ENCODE measurements at places on chromosomes 13 and 19.

- DNase-seq = no peak
Measured at GRCh38 chr13:43933378-43933777, 53.7 kb downstream of the LACC1 start.

- no peak for DNase-seq
Measured at GRCh38 chr19:9523885-9524474, 14.5 kb downstream of the ZNF426 start.

DNA sequence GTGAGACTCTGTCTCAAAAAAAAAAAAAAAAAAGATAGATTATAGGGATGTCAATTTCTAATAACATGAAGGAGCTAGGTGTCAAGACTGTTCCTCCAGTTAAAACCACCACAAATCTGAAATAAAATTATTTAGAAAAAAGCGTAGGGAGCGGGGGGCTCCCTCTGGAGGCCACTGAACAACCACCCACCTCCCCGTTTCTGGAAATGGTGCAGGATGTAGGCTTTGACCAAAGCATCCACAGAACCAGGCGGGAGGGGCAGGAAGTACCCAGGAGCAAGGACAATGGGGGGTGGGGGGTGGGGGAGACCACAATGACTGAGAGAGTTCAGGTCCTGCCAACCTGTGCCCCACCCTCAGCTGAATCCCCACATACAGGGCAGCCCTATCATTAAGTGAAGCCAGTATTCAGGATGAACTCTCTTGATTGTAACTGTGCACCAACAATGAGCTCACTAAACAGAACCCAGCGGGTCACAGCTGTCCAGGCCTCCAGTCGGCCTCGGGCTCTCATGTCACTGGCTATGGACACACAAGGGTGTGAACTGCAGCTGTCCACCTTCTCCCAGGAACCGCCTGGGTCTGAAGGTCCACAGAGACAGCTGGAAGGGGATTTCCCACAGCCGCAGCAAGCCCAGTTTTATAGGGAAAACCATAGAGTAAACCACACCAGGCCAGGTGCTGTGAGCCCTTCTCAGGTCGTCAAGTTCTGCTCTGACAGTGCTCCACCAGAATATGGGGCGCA lies 6.6 kb downstream of the ZSCAN18 start:
- no peak for DNase-seq

GRCh38 chr19:18612051-18612771 lies 459 bp upstream of the TMEM59L start:
- no peak for DNase-seq

DNA sequence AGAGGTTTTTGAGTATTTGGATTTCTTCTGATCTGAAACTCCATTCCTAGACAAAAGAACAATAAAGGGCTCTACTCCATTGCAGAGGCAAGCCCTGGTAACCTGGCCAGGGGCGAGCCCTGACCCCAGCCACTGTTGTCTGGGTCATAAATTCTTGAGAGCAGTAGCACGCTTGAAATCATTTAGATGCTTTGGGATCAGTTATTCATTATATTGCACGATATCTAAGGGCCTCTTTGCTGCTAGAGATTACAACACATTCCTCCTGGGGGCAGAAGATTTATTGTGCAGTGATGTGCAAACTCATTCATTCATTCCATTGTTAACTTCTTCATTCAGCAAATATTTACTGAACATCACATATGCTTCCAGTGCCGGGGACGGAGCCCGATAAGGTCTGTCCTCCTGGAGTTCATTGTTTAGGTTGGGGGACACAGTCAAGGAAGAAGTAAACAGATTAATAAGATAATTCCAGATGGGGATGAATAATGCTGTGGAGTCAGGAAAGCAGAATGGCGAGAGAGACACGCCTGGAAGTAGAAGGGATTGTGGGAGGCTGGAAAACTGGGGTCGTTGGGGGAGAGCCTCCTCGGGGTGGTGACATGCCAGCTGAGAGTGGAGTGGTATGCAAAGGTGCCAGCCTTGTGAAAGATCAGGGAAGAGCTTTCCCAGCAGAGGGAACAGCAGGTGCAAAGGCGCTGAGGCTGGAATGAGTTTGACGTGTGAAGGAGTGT lies 34.9 kb downstream of the SIPA1L3 start:
- DNase-seq = no peak

- DNase-seq = no peak
Measured at GRCh38 chr19:46376241-46377153, 29.6 kb downstream of the PPP5C start.

DNA sequence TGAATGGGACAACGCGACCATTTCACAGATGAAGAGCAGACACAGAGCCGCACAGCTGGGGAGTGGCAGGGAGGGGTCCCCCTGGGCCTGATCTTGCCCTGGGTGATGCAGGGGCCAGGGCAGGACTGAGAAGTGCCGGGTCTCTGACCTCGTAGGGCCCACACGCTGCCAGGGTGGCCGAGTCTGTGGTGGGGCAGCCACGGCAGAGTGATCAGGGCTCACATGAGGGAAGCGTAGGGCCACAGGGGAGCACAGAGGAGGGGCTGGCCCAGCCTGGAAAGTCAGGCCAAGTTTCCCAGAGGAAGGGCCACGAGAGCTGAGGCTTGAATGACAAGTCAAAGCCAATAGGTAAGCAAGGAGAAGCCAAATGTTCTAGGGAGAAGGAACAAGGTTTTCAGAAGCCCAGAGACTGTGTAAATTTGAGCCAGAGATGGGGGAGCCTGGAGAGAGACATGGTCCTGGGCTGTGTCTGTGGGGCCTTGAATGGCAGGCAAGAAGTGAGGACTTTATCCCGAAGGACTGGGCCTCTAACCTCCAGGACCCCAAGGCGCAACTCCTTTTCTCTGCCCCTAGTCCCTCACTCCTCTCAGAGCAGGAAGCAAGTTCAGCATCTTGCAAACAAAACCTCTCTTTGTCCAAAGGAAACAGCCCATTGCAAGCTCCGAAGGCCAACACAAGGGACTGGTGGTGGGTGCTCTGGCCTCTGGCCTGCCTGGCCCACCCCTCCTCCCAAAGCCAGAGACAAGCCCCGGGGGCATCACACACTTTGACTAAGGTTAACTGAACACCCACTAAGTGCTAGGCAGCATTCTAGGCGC lies 31.7 kb upstream of the FXYD3 start:
- no peak for DNase-seq

DNA sequence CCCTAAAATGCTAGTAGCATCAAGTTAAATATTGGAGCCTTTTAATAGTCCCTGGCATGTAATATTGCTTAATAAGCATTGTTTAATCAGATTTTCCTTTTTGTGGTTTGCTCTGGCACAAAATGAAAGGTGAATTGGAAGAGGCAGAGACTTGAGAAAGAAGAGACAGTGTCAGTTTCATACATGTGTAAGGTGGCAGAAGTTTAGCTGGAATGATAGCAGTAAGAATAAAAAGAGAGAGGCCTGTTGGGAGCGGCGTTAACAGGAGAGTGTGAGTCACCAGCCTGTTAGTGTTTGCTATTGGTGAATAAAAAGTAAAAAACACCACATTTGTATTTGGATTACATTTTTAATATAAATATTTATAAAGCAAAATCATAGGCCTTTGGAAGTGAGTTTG lies 145.3 kb downstream of the PDS5B start:
- no peak for DNase-seq

DNA sequence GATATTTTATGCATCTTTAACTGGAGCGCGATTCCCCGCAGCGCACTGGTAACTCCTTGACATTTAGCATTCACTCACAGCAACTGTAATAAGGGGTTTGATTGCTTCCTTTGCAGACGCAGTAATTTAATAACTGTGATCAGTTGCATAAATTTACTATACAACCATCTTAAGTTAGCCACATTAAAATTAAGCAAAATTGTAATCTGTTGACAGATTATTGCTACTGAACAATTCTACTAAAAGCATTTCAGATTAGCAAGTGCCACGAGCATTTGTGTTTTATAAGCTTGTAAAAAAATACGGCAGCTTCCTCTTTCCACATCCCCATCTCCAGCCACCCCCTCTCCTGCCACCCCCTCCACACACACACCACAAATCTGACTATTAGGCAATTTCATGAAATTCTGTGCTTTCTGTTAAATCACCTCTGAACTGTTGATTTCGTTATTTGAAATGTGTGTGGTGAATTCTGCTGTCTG lies 44.4 kb downstream of the TSHZ3 start:
- DNase-seq = no peak

DNA sequence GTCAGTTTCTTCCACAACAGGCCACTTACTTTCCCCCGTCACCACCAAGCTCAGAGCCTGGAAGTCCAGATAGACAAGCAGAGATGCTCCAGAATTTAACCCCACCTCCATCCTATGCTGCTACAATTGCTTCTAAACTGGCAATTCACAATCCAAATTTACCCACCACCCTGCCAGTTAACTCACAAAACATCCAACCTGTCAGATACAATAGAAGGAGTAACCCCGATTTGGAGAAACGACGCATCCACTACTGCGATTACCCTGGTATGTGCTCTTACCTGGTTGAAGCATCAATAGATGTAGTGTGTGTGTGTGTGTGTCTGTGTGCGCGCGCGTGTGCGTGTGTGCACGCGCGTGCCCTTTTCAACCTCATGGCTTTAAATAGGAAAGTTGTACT lies 3.7 kb downstream of the KLF5 start:
- no peak for DNase-seq

GRCh38 chr19:33199441-33200265 lies 5.5 kb downstream of the LRP3 start:
- no peak for DNase-seq

DNA sequence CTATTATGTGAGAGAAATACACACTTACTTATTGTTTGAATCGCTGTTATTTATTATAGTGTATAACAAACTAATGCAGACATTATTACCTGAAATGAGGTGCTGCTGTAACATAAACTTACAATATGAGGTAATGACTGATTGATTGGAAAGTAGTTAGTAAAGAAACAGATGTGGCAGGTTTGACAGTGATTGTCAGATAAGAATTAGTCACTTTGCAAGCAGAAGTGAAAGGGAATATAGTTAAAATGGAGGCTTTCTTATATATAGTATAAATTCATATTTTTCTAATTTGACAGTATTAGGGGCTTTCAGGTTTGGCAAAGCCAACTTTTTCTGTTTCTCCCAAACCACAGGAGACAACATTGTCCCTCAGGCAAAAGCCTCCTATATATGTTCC lies 20.6 kb downstream of the MIR17HG start:
- DNase-seq = no peak

GRCh38 chr19:50451223-50451534 lies 18.5 kb downstream of the MYBPC2 start:
- DNase-seq = no peak

DNA sequence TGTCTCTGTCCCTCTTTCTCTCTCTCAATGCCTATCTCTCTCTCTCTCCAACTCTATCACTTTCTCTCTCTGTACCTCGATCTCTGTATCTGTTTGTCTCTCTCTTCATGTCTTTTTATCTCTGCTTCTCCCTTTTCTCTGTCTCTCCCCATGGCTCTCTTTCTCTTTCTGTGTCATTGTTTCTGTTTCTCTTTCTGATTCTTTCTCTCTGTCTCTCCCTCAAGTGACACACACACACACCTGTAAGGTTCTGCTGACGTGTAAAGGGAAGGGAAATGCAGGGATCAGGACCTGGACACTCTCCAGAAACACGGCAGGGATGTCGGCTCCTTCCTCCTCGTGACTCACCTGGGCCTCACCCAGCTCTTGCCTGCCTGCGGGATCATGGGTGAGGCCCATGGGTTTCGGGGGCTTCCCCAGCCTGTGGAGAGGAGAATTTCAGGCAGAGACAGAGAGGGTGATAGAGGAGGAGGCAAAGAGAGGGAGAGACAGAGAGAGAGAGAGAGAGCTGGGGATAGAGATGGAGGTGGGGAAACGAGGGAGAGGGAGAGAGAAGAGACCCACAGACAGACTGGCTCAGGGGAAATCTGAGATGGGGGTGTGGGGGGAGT lies 5.4 kb upstream of the PLAUR start:
- DNase-seq = no peak

DNA sequence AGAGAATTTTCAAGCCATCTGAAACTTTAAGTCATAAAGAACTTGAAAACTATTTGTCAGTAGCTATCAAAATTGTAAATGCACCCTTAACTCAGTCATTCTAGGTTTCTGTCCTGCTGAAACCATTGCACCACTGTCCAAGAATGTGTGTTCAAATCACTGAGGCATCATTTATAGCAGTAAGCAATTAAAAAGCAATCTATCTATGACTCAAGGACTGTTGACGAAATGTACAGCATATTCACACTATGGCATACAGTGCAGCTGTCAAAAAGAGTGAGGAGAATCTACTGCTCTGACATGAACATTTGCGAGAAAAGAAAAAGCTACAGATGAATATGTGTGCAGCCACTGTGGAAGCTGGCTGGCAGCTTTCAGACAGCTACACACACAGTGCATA lies 71.2 kb downstream of the ING1 start:
- DNase-seq = no peak

- no peak for DNase-seq
Measured at GRCh38 chr13:32261567-32261966, 53.6 kb downstream of the ZAR1L start.

DNA sequence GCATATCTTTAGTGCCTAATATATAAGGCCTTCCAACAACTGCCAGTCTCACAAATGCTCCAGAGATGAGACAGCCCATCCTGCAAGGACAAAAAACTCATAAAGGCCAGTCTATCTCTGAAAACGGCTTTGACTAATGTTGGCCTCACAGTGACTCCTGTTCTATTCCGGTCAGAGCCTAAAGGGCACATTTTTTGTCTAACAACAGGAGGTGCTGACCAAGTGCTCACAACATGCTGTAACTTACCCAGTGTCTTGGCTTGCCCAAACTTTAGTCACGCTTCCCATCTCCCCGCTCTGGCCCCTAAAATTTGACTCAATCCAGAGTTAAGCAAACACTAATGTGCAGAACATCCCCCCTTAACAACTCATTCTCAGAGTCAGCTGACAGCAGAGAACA lies 1411.2 kb upstream of the MIR17HG start:
- DNase-seq = no peak

GRCh38 chr13:40247845-40248244 lies 418.6 kb downstream of the FOXO1 start:
- no peak for DNase-seq

DNA sequence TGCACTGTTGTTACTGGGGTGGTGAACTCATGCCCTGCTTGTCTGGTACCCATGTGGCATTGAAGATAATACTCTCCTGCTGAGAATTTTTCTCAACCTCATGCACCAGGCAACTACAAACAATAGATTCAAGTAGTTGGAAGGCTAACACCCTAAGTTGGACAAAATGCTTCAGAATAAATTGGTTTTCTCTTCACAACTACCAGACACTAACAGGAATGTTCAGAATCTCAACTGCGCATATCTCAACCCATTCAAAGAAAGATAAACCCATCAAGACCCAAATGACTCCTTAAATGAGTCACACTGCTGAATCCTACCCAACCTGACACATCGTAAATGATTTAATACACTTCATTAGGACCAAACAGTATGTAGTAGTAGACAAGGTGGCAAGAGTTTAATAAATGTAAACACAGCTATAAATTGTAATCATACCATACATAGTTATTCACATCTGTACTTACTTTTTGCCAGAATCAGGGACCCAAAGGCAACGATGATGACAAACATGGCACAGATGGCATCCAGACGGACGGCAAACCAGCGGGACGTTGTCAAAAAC lies 227.4 kb downstream of the ABCC4 start:
- no peak for DNase-seq
